Stimulated activated CD4-positive, alpha-beta T cell treated with anti-CD3 and anti-CD28 coated beads, TNF-alpha, amount 100 ng/mL, for 1 hour (primary cell): ENCODE measurements at places on chromosomes 3 and 15.

GRCh38 chr3:41711651-41712050, 250.3 kb downstream of the ULK4 start:
- no peak for DNase-seq

GRCh38 chr15:51672155-51672687, 9.1 kb upstream of the SCG3 start:
- DNase-seq = no peak

DNA sequence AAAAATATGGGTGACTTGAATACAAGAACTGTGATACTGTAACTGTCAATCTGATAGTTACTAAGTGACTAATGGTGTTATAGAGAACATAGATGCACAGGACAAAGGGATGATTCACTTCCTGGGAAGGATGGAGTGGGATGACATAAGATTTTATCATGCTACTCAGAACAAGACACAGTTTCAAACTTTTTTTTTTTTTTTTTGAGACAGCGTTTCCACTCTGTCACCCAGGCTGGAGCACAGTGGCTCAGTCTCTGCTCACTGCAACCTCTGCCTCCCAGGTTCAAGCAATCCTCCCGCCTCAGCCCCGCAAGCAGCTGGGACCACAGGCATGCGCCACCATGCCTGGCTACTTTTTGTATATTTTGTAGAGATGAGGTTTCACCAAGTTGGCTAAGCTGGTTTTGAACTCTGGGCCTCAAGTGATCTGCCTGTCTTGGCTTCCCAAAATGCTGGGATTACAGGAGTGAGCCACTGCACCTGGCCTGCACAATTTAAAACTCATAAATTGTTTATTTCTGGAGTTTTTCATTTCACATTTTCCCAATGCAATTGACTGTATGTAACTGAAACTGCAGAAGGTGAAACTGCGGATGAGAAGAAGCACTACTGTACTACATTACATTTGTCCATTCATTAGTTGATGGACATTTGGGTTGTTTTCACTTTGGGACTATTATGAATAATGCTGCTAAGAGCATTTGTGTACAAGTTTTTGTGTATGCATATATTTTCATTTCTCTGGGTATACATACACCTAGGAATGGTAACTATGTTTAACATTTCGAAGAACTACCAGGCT, 40.6 kb downstream of the ADIPOQ start:
- no peak for DNase-seq

DNA sequence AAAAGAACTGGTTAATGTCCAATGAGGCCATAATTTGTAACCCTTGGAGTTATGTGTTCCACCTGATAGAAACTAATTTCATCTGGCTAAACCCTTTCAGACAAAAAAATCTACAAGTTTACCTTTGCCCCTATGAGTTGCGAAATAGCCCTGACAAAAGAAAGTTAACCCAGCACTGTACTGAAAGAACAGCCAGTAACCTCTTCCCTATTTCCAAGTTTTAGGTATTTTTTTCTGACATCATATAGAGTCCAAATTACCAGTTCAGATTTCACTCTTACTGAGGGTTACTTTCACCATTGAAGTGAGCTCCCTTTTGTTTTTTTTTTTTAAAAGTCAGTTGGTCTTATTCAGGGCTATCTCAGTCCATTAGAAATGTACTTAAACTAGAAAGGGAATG, 42.8 kb upstream of the PTPRG start:
- DNase-seq = no peak

DNA sequence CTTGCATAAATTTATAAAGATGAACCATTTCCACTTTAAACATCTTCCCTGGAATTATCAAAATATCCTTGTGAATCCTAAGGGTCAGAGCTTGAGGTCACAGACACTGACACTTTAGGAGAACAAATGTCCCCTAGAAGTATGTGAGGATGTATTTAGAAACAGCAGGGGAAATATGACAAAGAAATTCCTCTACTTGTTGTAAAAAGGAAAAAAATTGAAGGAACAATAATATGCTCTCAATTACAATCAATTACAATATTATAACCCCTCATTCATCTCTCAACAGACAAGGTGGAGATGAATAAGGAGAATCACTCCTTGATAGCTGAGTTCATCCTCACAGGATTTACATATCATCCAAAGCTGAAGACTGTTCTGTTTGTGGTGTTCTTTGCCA, at the start of gene OR5K3:
OR5K3 (plus strand) TSS at position 301 of the 400 bp plus-strand sequence; CDS start at position 301, 0 bp downstream.
- DNase-seq = no peak

GRCh38 chr3:38164952-38165721, at the start of gene OXSR1:
Gene OXSR1, plus strand, starts transcription at chr3:38165537. Its CDS starts 340 bp downstream, at chr3:38165877.
- DNase-seq = peak; percentile 89

- DNase-seq = no peak
Observed at GRCh38 chr3:177842743-177843734, 645.8 kb upstream of the TBL1XR1 start.
